ENCODE measurements at places on chromosomes 2 and 18.

DNA sequence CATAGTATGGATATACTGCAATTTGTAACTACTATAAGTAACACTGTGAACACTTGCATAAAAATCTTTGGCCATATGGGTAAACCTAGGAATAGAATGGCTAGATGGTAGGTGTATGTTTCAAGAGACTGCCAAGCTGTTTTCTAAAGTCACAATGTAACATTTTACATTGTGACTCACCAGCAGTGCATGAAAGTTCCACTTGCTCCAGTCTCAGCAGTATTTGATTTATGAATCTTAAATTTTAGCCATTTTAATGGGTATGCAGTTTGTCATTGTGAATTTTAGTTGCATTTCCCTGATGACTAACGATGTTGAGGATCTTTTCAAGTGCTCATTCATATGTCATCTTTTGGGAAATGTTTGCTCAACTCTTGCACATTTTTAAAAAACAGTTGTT lies 86.1 kb downstream of the FARSB start:
- no peaks in the 10 kb centered on the region for H3K27me3 ChIP-seq
- no peaks in the 10 kb centered on the region for H3K4me1 ChIP-seq
- no peak overlapping the region for H3K4me3 ChIP-seq
- no peak overlapping the region for H3K27ac ChIP-seq

DNA sequence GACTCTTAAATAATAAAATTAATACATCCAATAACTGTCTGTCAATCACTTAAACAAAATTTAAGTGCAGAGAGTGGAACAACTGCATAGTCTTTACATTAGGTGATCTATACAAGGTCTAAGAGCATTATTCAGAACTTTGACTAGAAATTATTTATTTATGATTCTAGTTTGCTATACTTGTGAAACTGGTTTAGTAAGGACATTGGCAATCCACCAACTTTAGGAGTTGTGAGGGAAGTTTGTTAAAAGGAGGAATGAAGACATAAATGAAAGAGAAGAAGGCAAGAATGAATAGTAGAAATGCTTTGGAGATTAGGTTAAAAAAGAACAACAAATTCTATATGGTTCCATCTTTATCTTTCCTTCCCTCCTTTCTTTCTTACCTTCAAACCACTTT lies 217.5 kb downstream of the GPD2 start:
- H3K4me1 ChIP-seq = no peaks in the 10 kb centered on the region
- peaks cover 6% of the 10 kb centered on the region for H3K27me3 ChIP-seq
- no peak overlapping the region for H3K4me3 ChIP-seq
- no peaks in the 10 kb centered on the region for H3K36me3 ChIP-seq

DNA sequence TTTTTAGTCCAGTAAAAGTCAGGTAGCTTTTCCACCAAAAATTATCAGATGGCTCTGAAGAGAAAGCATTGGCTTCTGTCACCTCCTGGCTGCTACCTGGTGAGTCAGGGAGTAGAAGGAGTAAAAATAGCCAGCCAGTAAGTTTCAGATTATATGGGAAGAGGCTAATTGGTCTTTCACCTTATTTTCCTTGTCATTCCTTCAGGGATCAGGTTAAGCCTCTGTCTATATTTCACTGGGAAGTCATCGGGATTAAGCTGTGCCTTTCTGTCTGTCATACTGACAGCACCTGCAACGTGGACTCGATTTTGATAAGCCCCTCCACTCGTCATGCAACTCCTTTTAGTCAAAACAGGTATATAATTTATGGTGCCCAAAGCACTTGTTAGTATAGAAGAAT lies 380.7 kb upstream of the CELF4 start:
- no peaks in the 10 kb centered on the region for H3K36me3 ChIP-seq
- DNase-seq = no peak
- no peak overlapping the region for H3K4me3 ChIP-seq
- H3K4me1 ChIP-seq = no peaks in the 10 kb centered on the region
- H3K27ac ChIP-seq = no peak overlapping the region
- H3K27me3 ChIP-seq = no peaks in the 10 kb centered on the region

GRCh38 chr2:64491426-64491825 lies 32.7 kb upstream of the AFTPH start:
- H3K36me3 ChIP-seq = peaks cover 3% of the 10 kb centered on the region
- H3K4me1 ChIP-seq = peaks cover 6% of the 10 kb centered on the region
- DNase-seq = no peak
- H3K27ac ChIP-seq = no peak overlapping the region
- H3K4me3 ChIP-seq = no peak overlapping the region

GRCh38 chr2:224694502-224694901 lies 21.7 kb downstream of the CCDC195 start:
- no peak for DNase-seq
- peaks cover 10% of the 10 kb centered on the region for H3K27me3 ChIP-seq
- no peaks in the 10 kb centered on the region for H3K4me1 ChIP-seq
- H3K4me3 ChIP-seq = no peak overlapping the region

GRCh38 chr2:127641846-127642507 lies 4.0 kb upstream of the GPR17 start:
- H3K36me3 ChIP-seq = no peaks in the 10 kb centered on the region
- no peak overlapping the region for H3K27ac ChIP-seq
- DNase-seq = peak; percentile 12
- H3K4me3 ChIP-seq = no peak overlapping the region
- no peaks in the 10 kb centered on the region for H3K27me3 ChIP-seq

GRCh38 chr2:119247844-119248271 lies 24.2 kb downstream of the STEAP3 start:
- peaks cover 53% of the 10 kb centered on the region for H3K27me3 ChIP-seq
- H3K27ac ChIP-seq = no peak overlapping the region
- H3K4me3 ChIP-seq = no peak overlapping the region
- no peaks in the 10 kb centered on the region for H3K4me1 ChIP-seq

GRCh38 chr18:62710417-62710816 lies 4.9 kb upstream of the PHLPP1 start:
- no peak overlapping the region for H3K4me3 ChIP-seq
- H3K27me3 ChIP-seq = no peaks in the 10 kb centered on the region
- no peak overlapping the region for H3K27ac ChIP-seq
- H3K4me1 ChIP-seq = peaks cover 3% of the 10 kb centered on the region

DNA sequence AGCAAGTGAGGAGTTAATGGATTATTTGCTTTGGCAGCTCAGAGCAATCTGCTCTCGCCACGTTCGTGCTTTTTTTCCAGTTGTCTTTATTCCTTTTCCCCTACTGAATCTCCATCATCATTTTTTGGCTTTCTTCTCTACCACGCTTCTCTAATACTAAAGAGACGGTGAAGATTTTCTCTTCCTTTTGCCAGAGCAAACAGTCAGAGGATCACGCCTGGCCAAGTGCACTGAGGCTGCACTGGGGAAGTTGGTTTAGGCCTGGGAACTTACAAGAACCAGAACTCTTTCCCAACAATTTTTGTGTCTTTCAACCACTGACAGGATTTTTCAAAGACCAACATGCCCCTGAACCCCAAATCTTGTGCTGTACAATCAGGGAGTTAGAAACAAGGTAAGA lies 172.3 kb downstream of the PID1 start:
- DNase-seq = no peak
- H3K36me3 ChIP-seq = no peaks in the 10 kb centered on the region
- no peaks in the 10 kb centered on the region for H3K4me1 ChIP-seq
- H3K27me3 ChIP-seq = no peaks in the 10 kb centered on the region
- H3K27ac ChIP-seq = no peak overlapping the region
- no peak overlapping the region for H3K4me3 ChIP-seq

Data from effector memory CD8-positive, alpha-beta T cell (primary cell).